ENCODE measurements at places on chromosomes 2 and 18.

GRCh38 chr2:12555012-12555645 lies 161.6 kb upstream of the TRIB2 start:
- DNase-seq = no peak

DNA sequence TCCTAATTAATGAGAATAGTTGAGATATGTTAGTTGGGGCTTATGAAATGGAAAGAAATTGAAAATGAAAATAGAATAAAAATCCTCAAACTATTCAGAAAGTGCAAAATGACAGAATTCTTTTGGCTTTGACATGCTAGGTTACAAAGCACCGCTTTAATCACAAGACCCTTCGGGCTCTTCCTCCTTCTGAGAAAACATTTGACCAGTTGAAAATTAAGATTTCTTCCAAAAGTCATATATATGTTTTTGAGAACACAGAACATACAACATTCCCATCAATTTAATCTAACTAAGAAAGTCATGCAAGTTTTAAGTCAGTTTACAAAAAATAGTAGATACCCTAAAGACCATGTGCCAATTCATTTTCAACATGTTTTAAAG lies 2.2 kb upstream of the SLC40A1 start:
- no peak for DNase-seq

GRCh38 chr18:3442919-3443318 lies 7.1 kb upstream of the TGIF1 start:
- no peak for DNase-seq

DNA sequence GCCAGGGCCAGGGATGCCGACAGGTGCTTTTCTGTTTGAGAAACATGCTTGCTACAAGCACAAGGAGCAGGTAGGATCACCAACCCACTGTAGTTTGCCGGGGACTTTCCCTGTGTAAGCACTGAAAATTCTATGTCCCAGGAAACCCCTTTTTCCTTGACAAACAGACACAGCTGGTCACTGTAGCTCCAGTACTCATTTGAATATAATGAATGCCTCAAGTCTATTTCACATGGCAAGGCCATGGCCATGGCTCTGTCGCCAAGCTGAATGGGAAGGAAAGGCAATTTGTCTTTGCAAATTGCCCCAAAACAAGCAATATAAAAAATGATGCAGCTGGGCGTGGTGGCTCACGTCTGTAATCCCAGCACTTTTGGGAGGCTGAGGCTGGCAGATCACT lies 49.6 kb upstream of the IGFBP2 start:
- DNase-seq = no peak

DNA sequence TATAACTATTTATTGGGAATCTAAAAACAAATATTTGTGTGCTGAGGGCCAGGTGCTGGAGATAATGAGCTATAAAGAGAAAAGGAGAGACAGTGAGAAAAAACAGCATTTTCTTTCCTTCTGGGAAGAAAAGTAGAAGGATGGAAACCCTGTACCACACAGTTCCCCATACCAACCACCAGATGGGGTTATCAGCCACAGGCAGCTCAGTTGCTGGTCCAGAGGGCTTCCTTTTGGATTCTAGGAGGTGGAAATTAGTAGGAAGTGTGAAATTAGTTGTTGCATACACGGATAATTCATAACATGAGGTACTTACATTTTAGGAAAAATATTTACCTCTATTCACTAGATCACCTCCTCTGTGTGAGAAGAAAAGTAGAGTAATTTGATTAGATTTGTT lies 237.0 kb upstream of the FOSL2 start:
- no peak for DNase-seq

DNA sequence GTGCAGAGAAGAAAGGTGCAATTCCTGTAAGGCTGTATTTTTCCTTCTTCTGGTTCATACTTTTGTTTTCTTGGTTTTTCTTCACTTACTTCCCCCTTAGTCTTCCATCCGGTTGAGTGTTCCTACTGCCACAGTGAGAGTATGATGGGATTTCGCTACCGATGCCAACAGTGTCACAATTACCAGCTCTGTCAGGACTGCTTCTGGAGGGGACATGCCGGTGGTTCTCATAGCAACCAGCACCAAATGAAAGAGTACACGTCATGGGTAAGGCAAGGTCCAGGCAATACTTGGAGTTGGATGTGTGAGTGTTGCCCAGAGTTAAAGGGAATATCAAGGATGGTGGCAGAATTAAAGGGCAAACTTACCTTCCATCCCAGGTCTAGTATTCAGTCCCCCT lies 108.0 kb downstream of the DTNA start:
- DNase-seq = no peak

GRCh38 chr2:108571286-108571685 lies 37.0 kb downstream of the LIMS1 start:
- no peak for DNase-seq

GRCh38 chr2:223113161-223113560 lies 61.2 kb downstream of the KCNE4 start:
- no peak for DNase-seq

DNA sequence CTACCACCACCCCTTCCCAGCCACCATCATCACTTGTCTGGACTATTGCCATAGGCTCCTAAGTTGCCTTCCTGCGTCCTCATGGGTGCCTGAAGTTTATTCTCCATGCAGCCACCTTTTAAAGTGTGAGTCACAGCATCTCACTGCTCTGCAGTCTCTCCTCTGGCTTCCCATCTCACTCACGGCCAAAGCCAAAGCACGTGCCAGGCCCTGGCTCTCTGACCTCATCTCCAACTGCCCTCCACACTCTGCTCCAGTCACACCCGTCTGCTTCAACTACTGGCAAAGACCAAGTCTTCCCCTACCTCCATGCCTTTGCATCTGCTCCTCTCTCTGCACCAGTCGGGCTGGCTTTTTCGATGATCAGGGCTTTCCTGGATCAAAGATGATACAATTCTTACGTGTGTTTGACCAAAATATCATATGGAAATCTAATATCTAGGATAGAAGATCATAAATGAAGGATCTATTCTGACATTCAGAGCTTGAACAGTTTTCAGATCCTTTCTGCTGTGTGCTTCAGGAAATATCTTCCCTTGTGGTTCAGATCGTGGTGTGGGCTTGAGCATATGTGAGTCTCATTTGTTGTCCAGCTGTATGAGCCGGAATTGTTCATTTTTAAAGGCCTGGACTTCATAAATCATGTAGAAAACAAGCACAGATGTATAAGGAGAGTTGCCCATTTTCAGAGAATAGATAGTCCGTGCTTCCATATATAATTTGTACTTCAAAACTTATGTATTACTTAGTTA lies 175.6 kb downstream of the PRKCE start:
- DNase-seq = no peak

DNA sequence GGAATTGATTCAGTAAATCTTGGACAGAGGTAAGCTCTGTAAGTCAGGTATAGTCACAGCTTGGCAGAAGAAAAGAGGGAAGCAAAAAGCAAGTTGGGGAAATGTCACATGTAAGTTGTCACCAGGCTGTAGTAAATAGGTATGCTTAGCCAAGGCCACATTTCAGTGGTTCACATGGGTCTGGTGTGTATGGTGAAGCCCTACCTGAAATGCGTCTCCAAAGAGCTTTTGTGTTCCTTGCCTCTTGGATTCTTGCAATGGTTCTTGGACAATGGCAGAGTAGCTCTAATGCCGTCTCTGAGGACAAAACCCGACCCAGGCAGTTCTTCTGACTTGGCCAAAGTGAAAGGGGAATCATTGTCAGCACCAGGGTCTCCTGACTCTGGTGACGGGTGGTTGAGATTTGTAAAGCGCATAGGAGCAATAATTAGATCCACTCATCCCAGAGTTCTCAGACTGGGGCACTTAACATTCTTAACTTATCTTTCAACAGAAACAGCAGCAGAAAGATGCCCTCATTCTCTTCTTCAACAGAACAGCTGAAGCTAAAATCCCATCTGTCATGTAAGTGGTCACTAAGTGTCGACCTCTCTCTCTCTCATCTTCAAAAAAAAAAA lies 34.4 kb upstream of the RPL37A start:
- DNase-seq = no peak

DNA sequence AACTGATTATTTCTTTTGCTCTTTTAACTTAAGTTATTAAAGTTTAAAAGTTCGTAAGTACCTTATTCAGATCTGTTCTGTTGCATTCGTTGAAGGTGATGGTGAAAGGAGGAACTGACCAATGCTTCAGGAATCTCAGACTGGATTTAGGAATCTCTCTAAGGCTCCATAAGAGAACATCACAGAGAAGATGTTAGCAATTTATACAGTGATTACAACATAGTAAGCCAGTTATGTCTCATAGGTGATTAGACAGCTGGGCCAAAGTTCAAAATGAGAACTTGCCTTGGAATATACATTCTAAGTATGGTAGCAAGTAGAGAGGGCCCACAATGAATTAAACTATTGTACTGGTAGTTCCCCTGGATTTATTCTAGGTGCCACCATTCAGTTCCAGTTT lies 3.2 kb downstream of the MARS2 start:
- no peak for DNase-seq

DNA sequence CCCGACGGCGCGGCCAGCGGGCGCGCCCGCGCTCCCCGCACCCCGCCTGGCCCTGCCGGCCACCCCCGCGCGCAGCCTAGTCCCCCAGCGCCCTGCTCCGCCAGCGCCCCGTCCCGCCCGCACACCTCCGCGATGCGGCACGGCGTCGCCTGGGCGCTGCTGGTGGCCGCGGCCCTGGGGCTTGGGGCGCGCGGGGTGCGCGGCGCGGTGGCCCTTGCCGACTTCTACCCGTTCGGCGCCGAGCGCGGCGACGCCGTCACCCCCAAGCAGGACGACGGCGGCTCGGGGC lies 232 bp downstream of the SNED1 start:
- DNase-seq = no peak

DNA sequence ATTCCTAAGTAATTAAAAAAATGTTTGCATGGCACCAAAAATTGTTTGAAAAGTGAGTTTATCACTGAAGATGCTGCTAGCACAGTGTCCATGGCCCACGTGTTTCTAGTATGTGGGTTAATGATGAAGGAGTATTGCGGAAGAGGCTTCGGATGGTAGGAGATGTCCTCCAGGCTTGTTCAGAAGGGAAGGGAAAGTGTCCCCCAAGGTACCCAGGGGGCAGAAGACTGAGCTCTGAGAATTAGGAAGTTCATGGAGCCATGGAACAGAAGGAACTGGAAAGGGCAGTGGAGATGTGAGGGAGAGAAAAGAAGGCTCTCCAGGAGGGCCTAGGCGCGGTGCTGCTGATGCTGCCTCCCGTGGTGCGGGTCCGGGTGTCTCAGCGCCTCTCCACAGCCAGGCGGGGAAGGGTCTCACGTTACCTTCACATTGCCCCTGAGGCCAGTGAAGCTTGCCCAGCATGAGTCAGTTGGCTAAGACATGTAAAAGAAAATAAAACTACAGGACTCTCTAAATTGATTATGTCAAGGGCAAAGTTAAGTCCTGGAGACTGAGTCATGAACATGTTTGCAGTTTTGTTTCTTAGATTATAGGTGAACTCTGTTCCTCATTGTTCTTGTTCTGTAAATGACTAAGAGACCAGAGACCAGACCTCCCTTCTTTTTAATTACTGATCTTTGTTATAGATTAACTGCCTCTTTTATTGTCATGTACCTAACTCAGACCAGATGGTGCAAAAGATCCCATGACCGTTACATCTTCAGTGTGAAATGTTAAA lies 89.0 kb downstream of the MTCL1 start:
- no peak for DNase-seq

DNA sequence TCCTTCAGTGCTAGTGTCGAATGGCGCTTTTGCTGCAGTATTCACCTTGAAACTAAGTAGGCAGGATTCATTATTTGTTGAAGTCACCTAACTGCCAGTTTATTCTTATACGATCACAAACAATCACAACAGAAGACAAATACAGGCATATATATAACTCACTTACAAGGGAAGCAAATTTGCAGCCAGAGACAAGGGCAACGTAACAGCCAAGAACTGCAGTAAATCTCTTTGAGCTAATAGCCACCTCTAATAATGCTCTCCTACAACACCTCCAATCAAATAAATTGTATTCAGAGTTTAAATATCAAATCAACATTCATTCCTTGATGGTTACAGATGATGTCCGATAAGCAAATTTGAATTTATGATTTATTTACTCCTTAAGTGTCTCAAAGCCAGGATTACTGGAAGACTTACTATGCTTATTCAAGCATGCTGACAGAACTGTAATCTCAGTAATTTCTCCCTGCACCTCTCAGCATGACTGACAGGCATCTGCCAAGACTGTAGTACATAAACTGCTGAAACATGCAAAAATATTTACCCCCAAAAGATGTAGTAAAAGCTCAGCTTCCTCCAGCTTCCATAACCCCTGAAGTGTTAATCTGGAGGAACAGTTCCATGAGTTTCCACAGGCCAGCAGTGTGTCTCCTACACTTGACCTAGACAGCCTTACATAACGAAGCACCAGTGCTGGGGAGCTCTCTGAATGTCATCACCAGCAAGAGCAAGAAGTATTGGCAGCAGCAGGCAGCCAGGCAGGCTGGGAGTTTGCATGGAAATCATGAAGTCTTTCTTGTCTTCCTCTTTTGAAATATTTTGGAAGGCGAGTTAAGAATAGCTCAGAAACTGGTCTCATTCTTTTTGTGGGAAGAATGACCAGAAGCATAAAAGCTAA lies 20.9 kb upstream of the SCN1A start:
- DNase-seq = no peak

- DNase-seq = no peak
These were observed 4.1 kb downstream of the SFTPB start for GRCh38 chr2:85663594-85664565.
